ENCODE measurements at places on chromosomes 6 and 20.

- DNase-seq = no peak
Observed at GRCh38 chr6:38482466-38482865, 157.3 kb downstream of the BTBD9 start.

- no peak for DNase-seq
Observed at GRCh38 chr6:169763881-169764280, 12.5 kb downstream of the ERMARD start.

DNA sequence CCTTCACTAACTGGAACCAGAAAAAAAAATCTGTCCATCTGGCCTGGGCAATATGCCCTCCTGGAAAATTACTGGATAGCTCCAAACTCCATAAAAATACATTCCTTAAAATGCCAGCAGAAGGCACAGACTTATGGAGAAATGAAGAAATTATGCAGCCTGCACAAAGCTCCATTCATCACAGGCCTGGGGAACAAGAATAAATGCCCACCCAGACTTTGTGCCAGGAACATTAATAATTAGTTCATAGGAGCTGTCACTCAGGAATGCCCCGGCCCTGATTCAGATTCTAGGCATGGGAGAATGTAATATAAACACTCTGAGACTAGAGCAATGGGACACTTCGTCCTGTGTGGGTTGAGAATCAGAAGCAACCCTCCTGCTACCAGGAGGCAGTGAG lies 199.3 kb downstream of the OTOR start:
- DNase-seq = no peak

GRCh38 chr20:49501917-49502316 lies 19.4 kb upstream of the KCNB1 start:
- no peak for DNase-seq

DNA sequence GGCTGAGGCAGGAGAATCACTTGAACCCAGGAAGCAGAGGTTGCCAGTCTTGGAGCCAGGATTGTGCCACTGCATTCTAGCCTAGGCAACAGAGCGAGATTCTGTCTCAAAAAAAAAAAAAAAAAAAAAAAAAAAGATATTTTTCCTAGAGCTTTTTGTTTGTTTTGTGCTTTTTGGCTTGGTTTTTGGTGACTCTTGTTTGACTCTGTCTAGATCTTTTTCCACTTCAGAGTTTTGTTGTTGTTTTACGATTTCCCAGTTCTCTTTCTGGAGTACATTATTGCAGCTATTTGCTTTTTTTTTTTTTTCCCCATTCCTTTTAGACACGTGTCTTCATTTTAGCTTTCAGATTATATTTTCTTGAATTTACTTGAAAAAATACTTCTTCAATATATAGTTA lies 67.0 kb upstream of the AKAP12 start:
- no peak for DNase-seq

- no peak for DNase-seq
Observed at GRCh38 chr6:154874773-154875592, 120.1 kb upstream of the TIAM2 start.

- DNase-seq = no peak
Observed at GRCh38 chr6:96742702-96743101, 94.6 kb downstream of the GPR63 start.

DNA sequence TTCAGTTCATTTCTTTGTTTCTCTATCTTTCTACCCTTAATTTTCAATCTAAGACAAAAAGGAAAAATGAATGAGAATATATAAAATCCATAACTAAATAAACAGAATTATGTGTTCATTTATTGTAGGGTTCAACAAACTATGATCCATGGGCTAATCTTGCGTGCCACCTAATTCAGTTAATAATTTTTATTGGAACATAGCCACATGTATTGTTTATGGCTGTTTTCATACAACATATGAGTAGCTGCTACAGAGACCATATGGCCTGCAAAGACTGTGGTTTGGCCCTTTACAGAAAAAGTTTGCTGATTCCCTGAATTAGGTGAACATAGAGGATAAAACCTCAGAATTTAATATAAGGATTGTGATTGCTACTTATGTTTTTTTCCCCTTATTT lies 21.8 kb downstream of the SENP6 start:
- DNase-seq = no peak

All from SW 1271 (cell line).